Left kidney (tissue), 8 donors: ENCODE measurements at places on chromosomes 3 and 15.

DNA sequence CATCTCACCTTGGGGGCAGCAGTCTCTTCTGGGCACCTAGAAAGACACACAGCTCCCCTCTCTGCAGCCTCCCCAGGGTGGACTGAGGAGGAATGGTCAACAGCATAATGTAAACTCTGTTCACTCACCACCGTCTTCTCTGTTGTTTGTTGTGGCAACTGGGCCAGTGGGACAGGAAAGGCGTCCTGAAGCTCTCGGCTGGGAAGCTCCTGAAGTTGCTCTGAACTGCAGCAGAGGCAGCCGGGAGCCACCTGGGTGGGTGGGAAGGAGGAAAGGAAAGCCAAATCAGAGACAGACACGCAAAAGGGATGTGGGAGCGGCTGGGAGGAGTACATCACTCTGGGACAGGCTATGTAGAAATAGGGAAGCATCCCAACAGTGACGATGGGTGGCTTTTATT is 52.7 kb downstream of the MYLK start:
- no peak for DNase-seq

- no peak for DNase-seq
Observed at GRCh38 chr3:195240171-195240701, 30.7 kb downstream of the XXYLT1 start.

DNA sequence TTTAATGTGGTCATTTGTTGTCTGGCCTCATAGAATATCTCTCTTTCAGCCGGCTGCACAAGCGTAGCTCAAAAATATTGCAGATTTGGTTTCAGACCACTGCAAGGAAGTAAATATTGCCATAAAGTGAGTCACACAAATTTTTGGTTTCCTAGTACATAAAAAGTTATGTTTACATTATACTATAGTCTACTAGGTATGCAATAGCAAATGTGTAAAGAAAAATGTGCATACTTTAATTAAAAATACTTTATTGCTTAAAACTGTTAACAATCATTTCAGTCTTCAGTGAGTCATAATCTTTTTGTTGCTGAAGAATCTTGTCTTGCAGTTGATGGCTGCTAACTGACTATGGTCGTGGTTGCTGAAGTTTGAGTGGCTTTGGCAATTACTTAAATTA is 425.1 kb upstream of the ROBO1 start:
- DNase-seq = no peak

DNA sequence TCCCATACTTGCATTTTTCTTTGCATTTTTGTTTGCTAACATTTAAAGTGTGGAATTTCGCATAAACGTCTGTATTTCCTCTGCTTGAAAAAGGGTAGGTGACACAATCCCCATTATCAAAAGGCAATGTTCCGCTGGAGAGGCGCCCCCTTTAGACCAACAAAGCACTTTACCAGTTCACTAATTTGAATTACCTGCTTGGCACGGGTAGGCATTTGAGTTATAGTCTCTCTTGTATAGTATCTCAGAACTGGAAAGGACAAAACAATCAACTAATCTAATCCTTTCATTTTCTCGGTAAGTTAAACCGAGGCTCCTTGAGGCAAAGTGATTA is 775 bp upstream of the CCDC39 start:
- peak; percentile 63 for DNase-seq

GRCh38 chr15:38440353-38441129 is 13.4 kb upstream of the FAM98B start:
- peak; percentile 61 for DNase-seq

DNA sequence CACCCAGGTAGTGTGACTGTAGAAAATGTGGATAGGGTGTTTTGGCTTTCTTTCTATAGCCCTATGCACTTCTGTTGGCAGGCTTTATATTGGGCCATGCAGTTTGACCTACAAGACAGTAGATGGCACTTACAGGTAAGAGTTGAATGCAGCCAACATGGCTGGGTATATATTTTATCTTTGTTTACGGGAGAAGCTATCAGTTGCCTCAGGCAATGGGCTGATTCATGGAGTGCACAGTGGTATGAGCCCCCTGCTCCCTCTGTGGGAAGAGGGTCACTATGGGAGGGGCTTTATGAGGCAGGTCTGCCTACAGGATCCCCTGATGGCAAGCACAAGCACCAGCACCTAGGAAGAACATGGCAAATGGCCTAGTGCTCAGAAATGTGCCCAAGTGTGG is 301.2 kb upstream of the CDIN1 start:
- no peak for DNase-seq

GRCh38 chr3:4063916-4064574 is 239.1 kb upstream of the SETMAR start:
- no peak for DNase-seq
